HFF-Myc (cell line): ENCODE measurements at places on chromosomes 11 and 22.

- peak; percentile 40 for DNase-seq
Observed at GRCh38 chr22:27435844-27436576, 365.5 kb downstream of the MN1 start.

- DNase-seq = no peak
Observed at GRCh38 chr11:16606784-16607674, 131.4 kb upstream of the C11orf58 start.

DNA sequence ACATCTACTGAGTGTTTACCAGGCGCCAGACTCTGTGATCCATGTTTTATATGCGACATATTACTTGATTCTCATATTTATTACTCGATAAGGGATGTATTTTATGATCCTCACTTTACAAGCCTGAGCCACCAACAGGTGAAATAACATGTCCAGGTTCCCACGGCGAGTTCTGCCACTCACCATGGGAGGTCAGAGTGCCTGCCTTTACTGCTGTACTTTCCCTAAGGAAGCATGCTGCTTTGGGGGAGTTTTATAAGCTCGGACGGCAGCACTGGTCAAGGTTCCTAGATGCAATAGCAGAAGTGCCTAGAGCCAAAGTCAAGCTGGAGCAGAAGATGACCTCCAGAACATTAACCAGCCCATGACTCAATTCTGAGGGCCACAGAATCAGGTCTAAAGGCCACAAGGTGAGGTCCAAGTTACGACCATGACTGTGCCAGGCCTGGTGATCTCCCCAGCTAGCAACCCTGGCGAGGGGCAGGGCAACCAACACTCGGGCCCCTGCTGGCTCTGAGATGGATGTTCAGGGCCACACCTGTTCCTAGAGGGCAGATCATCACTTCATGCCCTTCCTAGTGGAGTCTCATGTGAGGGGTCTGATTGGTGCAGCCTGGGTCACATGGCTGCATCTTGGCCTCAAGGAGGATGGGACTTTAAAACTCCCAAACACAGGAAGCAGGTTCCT lies 14.2 kb downstream of the IFT27 start:
- no peak for DNase-seq

- no peak for DNase-seq
Observed at GRCh38 chr22:24189249-24190158, 8.2 kb downstream of the SUSD2 start.

- DNase-seq = no peak
Observed at GRCh38 chr22:46594947-46595298, 25.3 kb upstream of the GRAMD4 start.

- DNase-seq = no peak
Observed at GRCh38 chr22:49195636-49196035, 632.0 kb downstream of the BRD1 start.

- DNase-seq = no peak
Observed at GRCh38 chr11:130606781-130607511, 158.5 kb downstream of the ADAMTS15 start.

- no peak for DNase-seq
Observed at GRCh38 chr11:118436639-118437207, 431 bp downstream of the KMT2A start.

DNA sequence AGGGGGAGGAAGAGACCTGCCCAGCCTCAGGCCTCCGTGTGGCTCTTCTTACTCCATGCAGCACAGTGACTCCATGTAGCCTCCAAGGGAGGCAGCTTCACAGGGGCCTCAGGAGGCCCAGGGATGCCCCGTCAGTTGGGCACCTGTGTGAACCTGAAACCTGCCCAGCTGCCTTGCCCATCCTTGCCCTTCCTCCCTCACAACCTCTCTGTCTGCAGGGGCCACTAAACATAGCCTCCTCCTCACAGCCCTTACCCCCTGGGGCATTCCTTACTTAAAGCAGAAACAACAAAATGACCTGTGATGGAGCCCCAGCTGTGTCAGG lies 7.1 kb downstream of the LRRC32 start:
- no peak for DNase-seq

DNA sequence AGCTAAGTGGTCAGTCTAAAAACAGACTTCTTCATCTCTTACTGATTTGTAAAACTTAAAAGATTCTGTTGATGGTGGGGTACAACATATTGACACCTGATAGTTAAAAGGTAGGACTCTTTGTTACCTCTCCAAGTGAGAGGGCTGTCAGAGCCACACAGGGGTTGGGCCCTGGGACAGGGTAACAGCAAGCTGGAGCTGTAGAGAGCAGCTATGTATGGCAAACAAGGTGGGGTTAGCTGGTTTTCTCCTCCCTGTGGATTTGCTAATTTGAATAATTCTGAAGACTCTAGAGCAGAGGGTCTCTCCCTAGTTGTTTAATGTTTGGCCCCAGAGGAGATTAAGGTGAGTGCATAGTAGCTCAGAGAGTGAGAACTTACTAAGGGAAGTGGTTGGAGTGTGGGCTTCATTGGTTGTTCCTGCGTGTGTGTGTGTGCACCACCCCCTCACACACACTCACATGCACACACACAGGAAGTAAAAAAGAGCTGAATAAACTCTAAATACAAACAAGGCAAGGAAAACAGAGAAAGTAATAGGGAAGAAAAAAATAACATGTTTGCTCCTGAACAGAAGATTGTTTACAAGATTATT lies 9.2 kb upstream of the GAS2 start:
- no peak for DNase-seq

- no peak for DNase-seq
Observed at GRCh38 chr22:45834795-45835194, 142.2 kb downstream of the WNT7B start.

- no peak for DNase-seq
Observed at GRCh38 chr11:27254744-27255446, 108.1 kb downstream of the CCDC34 start.

- no peak for DNase-seq
Observed at GRCh38 chr11:11335043-11335442, 18.0 kb downstream of the CSNK2A3 start.

DNA sequence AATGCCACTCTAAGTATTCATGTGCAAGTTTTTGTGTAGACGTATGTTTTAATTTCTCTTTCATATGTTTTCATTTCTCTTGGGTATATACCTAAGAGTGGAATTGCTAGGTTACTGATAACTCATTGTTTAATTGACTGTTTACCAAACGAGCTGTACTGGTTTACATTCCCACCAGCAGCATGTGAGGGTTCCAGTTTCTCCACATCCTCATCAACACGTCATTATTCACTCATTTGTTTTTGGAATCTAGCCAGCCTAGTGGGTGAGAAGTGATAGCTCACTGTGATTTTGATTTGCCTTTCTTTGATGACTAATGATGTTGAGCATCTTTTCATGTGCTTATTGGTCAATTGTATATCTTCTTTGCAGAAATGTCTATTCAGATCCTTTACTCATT lies 4.0 kb downstream of the ANKRD13D start:
- DNase-seq = no peak

- DNase-seq = no peak
Observed at GRCh38 chr22:39185601-39186012, 33.1 kb upstream of the CBX7 start.

GRCh38 chr11:60711276-60711675 lies 11.9 kb downstream of the MS4A8 start:
- DNase-seq = no peak

DNA sequence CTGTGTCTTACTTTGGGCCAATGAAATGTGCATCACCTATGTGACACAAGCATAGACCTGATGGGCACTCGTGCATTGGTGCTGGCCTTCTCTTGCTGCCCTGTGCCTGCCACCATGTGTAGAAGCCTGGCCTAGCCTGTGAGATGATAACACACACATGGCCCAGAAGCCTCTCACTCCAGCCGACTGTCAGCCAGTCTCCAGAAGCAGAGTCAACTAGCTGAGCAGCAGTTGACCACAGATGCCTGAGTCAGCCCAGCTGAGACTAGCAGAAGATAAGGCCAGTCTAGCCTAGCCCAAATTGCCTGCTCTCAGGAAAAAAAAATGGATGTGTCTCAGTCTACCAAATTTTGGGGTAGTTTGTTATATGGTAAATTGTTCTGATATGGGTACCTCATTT lies 46.2 kb downstream of the CSNK2A3 start:
- DNase-seq = no peak

GRCh38 chr11:116461789-116462188 lies 311.0 kb downstream of the BUD13 start:
- DNase-seq = no peak

GRCh38 chr11:131372234-131372962 lies 2.0 kb downstream of the NTM start:
- no peak for DNase-seq

DNA sequence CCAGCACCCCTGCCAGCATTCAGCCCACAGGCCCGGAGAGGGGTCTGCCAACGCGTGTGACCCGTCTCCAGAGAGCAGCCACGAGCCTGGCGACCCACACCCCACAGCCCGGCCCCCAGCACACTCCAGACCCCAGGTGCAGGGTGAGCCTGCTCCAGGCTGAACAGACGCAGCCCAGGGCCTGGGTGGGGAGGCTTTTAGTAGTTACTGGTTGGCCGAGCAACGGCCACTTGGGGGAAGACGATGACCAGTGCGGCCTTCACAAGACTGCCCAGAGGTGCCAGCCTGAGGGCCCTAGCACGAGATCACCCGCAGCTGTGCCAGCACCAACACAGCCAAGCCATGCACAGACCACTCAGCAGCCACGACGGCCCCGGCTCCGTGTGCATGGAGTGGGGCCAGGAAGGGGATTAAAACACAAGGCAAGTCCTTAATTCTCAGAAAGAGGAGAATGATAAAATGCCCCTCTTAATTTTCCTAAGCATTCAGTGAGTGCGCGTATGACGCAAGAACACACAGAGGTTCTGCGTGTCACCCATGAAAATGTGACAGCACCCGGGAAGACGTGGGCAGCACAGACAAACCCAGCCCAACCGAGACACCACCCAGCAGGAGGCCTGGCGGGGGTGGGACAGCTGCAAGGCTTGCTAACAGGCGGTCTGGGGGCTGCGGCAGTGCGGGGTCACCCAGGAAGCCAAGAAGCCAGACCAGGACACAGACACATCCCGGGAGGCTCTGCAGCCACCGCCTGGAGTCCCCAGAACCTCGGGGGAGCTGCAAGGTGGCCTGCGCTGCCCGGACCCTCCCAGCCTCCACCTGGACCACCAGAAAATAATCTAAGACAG lies 47.6 kb downstream of the BRD1 start:
- no peak for DNase-seq

DNA sequence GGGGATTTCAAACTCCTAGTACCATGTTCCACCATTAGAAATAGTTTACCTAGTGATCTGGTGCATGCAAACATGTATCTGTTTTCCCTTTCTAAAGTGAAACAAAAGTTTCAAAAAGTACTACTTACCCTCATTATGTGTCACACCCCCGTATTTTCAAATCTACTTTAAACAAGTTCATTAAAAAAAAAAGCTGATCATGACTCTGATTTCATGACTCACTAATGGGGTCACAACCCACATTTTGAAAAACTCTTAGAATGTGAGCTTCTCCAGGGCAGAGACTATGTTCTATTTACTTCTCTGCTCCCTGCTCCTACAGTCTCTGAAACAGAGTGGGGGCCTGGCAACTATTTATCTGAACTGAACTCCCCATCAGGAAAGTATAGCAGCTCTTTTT lies 18.2 kb downstream of the CHRM1 start:
- DNase-seq = no peak

- DNase-seq = no peak
Observed at GRCh38 chr22:32699001-32699582, 102.4 kb upstream of the TIMP3 start.

DNA sequence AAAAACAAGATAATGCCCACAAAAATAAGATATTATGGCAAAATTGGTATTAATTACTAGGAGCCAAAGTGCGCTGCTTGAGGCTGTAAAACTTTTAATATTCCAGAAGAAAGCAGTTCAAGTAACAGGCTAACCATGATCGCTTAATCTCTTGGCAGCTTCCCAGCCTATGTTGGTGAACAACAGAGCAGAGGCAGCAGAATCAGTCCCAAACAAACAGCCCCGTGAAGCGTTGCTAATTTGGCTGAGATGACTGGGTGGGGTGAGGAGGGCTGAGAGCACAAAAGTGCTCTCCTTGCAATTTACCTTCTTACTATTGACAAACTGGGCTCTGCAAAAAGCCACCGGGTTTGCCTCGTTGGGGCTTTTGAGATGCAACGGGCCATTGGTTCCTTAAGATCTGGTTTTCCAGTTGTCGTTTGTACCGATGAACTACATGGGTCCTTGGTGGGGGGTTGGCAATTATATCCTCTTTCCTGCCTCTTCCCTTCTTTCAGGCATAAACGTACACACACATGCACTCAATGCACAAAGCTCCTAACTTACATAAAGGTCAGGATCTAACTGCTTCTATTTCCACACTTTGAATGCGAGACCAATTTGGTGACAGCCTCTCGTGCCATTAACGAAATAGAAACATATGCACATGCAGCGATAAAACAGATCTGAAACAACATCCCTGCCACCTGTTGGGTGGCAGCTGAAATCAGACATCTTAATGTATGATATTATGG lies 407.6 kb upstream of the CADM1 start:
- no peak for DNase-seq

DNA sequence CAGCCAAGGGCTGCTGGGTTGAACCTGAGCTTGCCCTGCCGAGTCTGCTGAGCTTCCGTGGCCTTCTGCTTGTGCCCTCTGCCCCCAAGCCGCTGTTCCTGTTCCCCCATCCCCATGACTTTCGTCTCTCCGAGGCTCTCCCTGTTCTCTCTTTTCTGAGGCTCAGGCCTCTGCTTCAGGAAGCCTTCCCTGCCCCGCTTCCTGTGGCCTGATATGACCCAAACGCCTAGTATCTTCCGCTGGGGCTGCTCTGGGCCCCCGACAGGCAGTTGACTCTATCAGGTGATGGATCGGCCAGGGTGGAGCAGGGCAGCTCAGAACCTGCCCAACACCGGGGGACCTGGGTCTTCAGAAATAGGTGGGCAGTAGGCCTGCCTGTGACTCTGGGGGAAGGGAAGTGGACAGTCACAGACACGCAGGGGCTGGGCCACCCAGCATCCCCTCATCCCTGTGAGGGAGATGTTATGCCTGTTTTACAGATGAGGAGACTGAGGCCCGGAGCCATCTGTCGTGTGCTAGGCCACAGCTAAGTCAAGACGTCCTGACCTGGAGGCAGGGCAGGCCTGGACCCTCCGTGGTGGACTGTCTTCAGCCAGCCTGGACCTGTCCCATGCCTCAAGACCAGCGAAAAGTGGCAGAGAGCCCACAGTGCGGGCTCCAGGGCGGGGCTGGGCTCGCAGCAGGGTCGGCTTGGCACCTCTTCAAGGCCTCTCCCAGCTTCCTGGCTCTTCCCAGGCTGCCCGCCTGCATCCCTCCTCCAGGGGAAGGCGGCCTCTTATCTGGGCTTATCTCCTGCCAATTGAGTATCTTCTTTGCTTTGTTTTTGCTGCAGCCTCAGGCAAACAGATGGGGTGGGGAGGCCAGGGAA lies 16.2 kb downstream of the BAD start:
- no peak for DNase-seq
